ENCODE measurements at places on chromosomes 7 and 10.

GRCh38 chr10:99329554-99330346 lies 594 bp downstream of the CNNM1 start:
- no peak for DNase-seq

DNA sequence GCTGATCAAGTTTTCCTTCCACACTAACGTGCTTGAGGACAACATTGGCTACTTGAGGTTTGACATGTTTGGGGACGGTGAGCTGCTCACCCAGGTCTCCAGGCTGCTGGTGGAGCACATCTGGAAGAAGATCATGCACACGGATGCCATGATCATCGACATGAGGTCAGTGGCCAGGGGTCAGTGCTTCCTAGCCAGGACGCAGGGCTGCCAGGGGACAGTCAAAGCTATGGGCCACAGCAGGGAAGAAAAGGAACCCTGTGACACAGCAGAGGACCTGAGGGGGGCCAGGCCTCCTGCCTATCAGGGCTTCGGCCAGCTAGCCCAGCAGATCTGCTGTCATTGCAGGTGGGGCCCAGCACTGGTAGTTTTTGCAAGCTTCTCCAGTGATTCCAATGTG lies 5.2 kb downstream of the RBP3 start:
- no peak for DNase-seq

DNA sequence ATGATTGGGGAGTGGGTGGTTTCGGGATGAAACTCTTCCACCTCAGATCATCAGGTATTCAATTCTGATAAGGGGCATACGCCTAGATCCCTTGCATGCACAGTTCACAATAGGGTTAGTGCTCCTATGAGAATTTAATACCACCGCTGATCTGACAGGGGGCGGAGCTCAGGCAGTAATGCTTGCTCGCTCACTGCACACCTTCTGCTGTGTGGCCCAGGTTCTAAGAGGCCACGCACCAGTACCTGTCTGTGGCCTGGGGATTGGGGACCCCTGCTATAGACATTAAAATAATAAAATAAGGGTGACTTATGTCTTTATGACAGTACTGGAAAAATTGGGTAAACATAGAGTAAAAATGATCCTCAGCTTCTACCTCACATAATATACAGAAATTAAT lies 66.1 kb downstream of the SAMD9 start:
- no peak for DNase-seq

DNA sequence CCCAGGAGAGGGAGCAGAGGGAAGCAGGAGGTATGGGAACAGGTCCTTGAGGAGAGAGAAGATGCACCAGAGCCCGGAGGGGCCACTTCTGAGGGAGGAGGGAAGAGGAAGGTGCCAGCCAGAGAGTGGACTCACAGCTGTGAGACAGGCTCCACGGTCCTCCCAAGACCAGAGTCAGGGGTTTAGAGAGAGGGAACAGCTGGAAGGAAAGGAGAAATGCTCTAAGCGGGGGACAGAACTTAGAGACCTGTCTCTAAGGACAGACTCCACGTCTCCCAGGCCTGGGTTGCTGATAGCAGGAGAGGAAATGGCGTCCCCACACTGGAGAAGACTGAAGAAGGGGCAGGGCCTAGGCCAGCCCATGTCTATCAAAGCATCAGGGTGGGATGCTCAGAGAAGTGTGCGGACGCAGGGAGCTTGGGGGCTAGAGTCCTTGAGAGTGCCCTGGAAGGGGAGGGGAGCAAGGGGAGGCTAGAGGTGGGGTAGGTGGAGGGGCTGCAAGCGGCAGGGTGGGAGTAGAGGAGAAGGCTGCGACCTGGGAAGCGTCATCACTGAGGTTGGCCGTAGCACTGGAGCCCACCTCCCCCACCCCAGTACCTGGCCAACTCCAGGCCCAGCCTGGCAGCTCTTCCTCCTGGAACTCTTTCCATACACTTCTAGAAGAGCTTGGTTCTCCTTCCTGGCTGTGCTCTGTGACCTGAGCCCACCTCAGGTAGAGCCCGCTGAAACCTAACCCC lies 25.6 kb upstream of the GRID1 start:
- no peak for DNase-seq

GRCh38 chr10:7794251-7795026 lies 6.5 kb downstream of the ATP5F1C start:
- DNase-seq = no peak
